Stimulated activated CD4-positive, alpha-beta T cell treated with anti-CD3 and anti-CD28 coated beads, TNF-alpha, amount 100 ng/mL, for 1 hour (primary cell): ENCODE measurements at places on chromosomes 2 and 18.

DNA sequence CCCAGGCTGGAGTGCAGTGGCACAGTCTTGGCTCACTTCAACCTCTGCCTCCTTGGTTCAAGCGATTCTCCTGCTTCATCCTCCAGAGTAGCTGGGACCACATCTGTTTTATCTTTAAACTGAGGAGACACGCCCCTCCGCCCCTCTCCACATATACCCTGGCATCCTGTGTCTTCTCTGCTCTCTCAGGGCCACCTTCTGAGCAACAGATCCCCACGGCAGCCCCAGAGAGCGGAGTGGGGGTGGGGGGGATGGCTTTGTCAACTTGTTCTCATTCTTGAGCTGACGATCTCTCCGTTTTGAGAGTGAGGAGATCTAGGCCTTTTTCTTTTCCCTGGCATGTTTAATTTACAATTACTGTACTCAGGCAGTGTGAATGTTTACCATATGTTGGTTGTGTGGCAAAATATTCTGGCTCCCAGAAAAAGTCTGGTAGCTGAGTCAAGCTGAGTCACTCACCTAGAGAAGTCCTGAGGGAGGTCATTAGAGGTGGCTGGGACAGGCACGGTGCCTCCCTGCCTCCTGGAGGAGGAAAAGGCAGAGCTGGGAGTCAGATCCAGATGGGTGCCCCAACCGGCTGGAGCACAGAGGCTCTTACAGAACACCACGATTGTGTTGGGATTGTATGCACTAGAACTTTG, 19.5 kb upstream of the ID2 start:
- no peak for DNase-seq

DNA sequence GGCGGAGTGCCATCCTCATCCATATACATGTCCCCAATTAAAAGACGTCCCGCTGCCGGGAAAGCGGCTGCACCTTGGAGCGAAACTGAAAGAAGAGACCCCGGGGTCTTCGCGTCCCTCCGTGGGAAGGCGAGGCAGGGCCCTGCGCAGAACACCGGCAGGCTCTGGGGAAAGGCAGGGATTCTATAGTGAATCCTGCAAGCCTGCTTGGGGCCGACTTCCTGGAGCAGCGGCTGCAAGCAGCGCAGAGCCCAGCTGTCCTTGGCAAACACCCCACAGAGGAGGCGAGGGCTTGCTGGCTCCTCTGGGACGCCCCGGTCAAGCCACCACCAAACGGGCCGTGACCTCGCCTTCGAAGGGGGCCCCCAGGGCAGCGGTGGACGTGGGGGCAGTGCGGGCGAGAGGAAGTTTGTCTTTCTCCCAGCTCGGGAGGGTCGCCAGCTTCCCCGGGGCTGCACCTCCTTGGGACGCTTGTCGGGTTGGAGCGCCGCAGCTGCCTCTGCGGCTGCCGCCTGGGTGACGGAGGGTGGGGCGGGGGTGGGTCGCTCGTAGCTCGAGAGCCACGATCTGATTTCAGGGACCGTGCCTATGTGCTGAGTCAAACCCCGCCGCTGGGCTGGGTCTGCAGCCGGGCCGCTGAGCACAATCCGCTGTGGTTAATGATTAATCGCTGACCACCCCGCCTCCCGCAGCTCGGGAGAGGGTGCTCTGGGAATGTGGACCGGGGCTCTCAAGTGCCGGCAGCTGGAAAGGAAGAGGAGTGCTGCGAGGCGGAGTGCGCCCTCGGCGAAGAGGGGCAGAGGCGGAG, 486 bp upstream of the GPR39 start:
- no peak for DNase-seq

DNA sequence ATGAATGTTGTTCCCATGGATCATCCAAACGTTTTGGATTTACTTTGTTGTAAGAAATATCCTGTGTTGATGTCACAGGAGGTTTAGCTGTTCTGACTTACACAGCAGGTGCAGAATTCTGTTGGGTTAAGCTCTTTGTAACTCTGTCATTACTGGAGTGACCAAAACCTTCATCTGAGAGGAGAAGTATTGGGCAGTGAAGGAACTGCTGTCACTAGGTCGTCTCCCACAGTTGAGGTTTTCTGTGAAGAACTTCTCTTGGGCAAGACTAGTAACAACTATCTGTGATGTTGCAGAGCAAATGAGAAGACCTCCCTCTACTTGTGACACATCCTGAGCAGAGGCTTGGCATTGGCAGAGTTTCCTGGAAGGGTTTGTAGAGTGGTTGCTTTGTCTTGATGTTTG, 2.9 kb downstream of the SPTBN1 start:
- no peak for DNase-seq

DNA sequence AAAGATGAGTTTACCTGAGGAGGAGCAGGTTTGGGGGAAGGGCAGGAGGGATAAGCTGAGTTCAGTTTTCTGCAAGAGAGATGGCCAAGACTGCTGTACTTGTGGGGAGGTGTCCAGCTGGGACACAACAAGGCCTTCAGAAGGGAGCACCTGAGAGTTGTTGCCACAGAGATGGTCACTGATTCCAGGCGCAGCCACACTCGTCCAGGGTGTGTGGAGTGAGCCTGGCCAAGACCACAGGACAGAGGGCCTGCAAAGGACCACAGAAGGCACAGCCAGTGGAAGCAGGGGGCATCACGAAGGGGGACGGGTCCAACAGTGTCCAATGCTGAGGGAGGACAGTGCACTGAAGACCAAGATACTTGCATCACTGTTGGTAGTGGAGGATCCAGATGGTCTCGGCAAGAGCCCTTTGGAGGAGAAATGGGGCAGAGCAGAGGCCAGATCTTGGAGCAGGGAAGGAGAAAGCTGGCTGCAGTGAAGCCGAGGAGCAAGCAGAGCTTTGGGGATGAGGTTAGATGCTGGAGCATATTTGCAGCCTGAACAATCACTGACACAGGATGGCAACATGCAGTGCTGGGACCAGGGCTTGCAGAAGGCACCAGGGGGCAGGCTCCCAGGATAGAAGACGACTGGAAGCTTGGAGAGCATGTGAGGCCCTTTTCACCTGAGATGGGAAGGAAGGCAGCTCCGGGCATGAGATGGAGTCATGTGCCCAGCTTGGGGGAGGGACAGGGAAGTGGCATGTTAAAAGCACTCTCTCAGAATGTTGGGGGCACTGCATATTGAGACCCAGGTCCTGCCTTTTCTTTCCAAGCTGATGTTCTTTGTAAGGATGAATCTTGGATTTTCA, 214.0 kb downstream of the CYP26B1 start:
- no peak for DNase-seq

DNA sequence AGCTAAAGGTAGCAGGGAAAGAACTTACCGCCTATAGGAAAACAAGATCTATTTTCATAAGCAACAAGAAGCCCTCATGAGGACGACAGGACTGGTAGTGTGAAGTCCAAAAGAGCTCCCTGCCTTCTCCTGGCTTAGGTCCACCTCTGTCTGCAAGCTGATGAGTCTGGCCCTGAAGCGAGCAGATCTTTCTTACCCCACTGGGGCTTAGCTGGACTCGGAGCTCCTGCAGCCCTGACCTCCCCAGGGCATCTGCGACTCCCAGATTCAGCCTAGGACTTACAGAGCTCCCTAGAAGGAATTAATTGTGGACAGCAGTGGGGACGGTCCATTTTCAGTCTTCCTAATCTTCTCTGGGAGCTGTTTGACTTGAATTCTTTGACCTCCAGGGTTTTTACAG, 53.7 kb downstream of the MCFD2 start:
- no peak for DNase-seq

DNA sequence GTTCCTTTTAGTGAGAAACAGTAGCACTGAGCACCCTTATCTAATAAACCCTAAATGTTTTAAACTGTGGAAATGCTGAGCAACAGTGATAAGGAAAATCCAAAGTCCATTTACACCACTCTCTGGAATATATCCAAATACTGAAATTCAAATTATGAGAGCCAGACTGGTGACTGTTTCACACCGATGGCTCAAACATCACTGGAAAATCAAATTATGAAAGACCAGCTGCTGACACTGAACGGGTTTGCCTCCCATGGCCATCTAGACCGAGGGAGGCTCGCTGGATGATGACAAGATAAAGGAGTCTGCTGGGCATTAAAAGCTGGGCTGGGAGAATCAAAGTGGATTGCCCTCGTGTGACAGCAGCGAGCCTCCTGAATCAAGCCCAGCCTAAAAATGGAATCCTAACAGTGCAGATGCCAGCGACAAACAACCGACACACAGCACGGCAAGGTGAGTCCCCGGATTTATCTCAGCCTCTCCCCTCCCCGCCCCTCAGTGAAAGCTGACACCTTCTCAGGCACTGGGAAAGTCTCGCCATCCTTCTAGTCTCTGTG, 30.3 kb downstream of the SERPINE2 start:
- DNase-seq = no peak

- no peak for DNase-seq
Observed at GRCh38 chr2:46876741-46877384, 38.7 kb downstream of the MCFD2 start.

- no peak for DNase-seq
Observed at GRCh38 chr2:108034843-108035242, 48.5 kb downstream of the SLC5A7 start.

- no peak for DNase-seq
Observed at GRCh38 chr18:33959609-33960008, 265.1 kb downstream of the NOL4 start.

GRCh38 chr2:35410431-35411061, 945.0 kb upstream of the CRIM1 start:
- DNase-seq = no peak

- DNase-seq = no peak
Observed at GRCh38 chr18:35582899-35583558, 1.5 kb downstream of the GALNT1 start.

DNA sequence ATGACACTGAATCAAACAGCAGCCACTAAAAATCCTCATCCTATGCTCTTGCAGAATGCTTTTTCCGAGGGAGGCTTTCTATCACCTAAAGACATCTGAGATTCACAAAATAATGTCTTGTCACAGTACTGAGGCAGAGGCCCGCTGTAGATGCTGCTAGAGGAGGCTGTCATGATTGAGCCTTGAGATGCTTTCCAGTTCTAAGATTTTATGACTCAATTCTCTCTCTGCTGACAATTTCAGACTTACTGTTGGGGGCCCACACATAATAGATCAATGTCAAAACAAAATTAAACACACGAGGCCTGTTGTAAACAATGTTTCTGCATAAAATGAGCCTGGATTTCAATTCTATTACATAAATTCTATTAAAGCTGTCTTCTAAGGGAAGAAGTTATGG, 132.7 kb upstream of the ARL4C start:
- no peak for DNase-seq

GRCh38 chr2:73701968-73702665, 35.0 kb downstream of the TPRKB start:
- no peak for DNase-seq

GRCh38 chr2:88159955-88160415, 10.2 kb upstream of the THNSL2 start:
- no peak for DNase-seq

- no peak for DNase-seq
Observed at GRCh38 chr2:69544951-69545350, 98.6 kb downstream of the AAK1 start.

GRCh38 chr2:49943944-49944778, 789.8 kb upstream of the FSHR start:
- no peak for DNase-seq

DNA sequence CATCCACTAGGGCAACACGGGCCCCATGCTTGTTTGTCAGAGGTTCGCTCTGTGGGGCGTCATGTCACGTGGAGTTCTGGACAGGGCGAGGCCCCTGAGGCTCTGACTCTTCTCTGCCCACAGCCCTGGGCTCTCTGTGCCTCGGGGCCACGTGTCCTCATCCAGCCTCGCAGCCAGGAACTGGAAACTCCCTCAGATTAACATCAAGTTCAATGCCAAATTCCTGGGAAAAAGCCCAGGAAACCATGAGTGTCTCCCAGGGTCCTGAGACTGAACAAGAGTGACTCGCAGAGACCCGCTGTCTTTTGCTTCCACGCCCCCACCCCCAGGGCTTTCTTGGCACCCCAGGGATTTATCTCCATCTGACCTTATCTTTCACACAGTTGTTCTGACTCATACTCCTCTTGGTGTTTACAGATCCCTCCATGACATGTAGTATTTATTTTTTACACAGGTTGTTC, 174.0 kb upstream of the PIEZO2 start:
- DNase-seq = no peak

GRCh38 chr18:79058007-79058406, 11.2 kb upstream of the ATP9B start:
- DNase-seq = no peak

GRCh38 chr2:169664978-169665930, 29.0 kb downstream of the CFAP210 start:
- DNase-seq = no peak

GRCh38 chr2:218536804-218537494, 31.2 kb downstream of the USP37 start:
- no peak for DNase-seq

- DNase-seq = no peak
Observed at GRCh38 chr2:215171151-215171550, 32.7 kb upstream of the ABCA12 start.

- no peak for DNase-seq
Observed at GRCh38 chr2:196944570-196944969, 18.1 kb upstream of the PGAP1 start.

- DNase-seq = no peak
Observed at GRCh38 chr2:223108351-223109050, 56.5 kb downstream of the KCNE4 start.

DNA sequence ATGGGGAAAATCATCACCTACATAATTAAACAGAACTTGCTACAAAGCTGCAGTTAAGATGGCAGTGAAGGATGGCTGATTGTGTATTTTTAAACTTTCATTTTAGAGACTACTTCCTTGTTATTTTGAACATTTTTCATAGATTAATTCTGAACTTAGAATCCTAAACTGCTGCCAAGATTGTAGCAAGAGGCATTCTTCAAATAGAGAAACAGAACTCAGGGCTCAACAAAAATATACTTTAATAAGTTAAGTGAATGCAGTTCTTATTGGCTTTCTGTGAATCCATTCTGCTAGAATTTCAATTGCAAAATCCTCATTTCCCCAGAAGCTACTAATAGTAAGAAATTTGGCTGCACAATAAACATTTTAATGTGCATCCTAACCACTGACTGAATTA, 160.3 kb downstream of the L3MBTL4 start:
- DNase-seq = no peak

- no peak for DNase-seq
Observed at GRCh38 chr2:42096869-42097591, 49.2 kb downstream of the PKDCC start.

DNA sequence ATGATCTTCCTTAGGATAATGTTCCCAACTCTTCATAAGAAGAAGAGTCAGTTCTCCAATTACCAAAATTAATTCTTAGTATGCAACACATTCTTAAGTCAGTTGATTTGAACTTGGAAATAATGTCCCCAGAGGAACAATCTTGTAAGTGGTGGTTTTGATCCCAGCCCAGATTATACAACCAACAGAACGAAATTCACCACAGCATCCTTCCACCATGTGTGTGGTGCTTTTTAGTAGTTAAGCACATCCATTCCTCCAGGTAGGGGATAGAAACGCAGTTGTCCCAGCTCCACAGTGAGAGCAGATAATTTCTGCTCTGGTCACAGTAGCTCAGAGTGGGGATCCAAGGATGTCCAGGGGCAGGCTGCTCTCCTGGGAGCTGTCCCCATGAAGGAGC, 161.7 kb upstream of the SLC39A10 start:
- DNase-seq = no peak

DNA sequence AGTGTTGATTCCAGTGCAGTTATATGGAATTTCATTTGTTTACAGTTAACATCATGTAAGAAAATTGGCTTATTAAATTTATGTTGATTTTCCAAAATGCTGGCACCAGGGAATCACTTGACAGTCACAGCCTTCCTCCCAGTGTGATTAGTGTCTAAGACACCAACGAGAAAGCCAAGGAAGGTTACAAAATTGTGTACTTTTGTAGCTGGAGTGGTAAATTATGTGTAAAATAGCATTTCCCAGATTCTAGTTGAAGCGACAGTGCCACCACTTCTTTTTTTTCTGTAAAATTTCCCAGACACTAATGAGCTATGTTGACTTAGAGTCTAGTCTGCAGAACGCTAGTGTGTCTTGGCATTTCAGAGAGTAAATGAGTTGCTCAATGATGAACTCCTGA, 101.3 kb downstream of the NCK2 start:
- no peak for DNase-seq
